Pons (tissue), 1 donor: ENCODE measurements at places on chromosomes 2 and 18.

DNA sequence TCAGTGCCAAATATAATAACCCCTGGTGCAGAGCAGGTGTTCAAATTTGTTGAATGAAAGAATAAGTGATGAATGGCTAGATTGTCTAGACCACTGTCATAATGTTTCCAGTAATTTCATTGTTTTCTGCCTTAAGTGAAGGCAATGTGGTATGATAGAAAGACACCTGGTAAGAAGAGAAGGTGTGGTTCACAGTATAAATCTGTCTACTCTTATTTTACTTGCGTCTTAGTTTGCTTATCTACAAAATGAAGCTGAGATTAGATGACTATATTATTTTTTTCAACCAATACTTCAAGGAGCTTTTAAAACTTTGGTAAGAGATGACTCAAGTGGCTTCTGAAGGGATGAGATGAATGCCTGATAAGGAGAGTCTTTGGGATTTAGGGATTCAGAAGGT lies 788.4 kb downstream of the EPHA4 start:
- no peak for DNase-seq

GRCh38 chr2:96264656-96265348 lies 995 bp downstream of the TMEM127 start:
- DNase-seq: no peak

DNA sequence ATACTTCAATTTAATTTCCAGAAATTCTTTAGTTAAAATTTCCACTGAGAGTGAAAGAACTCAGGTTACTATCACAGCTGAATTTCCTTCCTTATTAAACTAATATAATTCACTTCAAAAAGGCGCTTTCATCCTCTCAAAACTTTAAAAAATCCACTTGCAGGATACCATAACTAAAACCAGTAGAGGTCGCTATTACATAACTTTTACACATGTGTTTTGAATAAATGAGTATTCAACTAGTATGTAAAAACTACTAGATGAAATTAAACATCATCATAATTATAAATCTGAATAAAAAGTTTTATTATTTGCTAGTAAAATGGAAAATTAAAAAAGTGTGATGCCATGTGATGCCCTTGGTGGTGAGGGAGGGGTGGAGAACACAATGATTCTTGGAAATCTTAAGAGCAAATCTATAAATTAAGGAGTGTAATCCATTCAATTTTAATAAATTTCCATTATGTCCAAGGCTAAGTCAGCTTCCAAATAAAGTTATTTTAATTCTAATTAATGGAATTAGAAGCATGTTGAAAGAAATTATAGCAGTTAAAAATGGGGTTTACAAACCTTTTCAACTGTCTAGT lies 61.4 kb downstream of the SOS1 start:
- peak; percentile 59 for DNase-seq

DNA sequence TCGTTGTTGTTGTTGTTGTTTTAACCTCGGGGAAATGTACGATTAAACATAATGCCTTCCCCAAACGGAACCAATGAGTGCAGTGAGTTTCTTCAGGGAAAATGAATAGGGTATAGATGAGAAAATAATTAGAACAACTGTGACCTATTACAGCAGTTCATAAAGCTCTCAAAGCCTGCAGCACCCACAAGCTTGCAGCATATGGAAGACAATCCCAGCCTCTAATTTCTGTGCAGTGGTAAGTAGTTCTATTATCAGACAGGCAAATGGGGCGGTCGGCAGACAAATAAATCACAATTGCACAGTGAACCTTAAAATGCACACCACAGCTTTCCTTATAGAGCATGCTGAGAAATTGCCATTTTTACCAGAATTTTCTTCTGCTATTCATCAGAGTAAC lies 159.5 kb downstream of the MYT1L start:
- DNase-seq: no peak

- DNase-seq: no peak
Measured at GRCh38 chr2:974054-974453, 23.4 kb downstream of the SNTG2 start.

DNA sequence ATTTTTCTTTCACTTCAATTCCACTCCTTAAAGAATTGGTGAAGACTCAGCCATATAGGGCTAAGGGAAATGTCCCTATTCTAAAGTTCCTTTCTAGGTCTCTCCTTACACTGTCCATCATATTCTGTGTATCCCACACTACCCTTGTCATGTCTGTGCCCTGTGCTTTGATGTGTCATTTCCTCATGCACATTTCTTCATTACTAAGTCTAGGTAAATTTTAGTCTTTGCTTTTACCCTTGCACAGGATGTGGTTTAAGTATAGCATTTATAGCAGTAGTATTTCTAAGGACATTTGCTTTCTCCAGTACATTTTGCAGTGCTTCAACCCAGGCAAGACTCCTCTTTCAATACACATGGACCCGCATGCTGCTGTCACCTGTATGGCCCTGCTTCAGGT lies 221.5 kb upstream of the ACVR2A start:
- DNase-seq: no peak

GRCh38 chr2:236124182-236124893 lies 43.8 kb downstream of the GBX2 start:
- no peak for DNase-seq

- DNase-seq: no peak
Measured at GRCh38 chr18:75694292-75694691, 266.8 kb upstream of the SMIM21 start.

DNA sequence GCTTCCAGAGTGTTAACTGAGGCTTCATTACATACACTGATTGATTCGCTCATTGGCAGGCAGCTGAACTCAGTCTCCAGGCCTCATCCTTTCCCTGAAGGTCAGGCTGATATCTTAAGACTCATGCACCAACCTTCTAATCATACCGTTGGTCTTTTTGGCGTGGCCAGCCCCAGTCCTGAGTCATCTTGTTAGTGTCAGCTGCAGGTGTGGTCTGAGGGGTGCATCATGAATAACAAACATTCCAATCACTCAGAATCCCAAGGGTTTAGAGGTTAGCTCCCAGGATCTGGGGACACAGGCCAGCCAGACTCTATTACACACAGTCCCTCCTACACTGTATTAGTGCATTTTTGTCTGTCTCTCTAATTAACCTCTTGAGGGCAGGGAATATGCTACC lies 271.5 kb downstream of the HRH4 start:
- no peak for DNase-seq

DNA sequence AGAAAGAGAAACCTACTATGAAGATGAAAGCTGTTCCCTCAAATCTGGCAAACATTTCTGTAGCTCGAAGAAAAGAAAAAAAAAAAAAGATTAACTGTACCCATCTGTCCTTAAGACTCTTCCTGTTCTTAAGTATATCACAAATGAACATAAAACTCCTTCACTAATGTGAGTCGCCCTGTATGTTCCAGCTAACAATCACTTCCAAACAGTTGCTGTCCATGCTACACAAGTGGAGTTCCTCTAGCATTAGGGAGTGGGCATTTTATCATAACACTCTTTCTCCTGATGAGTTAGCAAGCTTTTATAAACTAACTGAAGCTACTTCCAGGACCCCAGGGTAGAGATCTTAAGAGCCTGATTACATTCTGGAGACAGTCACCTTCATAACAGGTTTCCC lies 5.8 kb downstream of the CUL3 start:
- DNase-seq: no peak

- DNase-seq: no peak
Measured at GRCh38 chr2:113920996-113921395, 31.1 kb downstream of the ACTR3 start.
